ENCODE measurements at places on chromosomes 3 and 15.

DNA sequence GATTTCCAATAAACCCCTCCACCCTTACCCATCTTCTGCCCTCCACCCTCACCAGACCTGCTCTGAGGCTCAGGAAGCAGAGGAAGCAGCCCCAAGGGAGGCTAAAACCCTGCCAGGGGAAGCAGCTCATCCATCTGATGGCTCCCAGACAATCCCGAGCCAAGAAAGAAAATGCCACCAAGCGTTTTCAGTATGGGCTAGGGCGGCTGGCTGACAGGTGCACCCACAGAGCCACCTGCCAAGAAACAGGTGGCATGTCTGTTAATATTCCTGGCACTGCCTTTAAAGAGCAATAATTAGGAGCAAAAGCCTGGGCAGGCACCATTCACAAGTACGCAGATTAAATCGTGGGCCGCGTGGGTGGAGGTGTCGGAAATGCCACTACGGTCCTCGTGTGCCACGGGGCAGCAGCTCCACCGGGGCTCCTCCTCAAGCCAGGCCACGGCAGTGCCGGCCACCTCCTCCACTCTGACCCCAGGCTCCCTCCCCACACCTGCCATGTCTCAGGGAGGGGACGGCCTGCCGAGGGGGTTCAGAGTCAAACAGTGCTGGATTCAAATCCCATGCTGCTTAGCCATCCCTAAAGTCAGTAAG is 23.9 kb upstream of the GRIP2 start:
- DNase-seq = no peak

DNA sequence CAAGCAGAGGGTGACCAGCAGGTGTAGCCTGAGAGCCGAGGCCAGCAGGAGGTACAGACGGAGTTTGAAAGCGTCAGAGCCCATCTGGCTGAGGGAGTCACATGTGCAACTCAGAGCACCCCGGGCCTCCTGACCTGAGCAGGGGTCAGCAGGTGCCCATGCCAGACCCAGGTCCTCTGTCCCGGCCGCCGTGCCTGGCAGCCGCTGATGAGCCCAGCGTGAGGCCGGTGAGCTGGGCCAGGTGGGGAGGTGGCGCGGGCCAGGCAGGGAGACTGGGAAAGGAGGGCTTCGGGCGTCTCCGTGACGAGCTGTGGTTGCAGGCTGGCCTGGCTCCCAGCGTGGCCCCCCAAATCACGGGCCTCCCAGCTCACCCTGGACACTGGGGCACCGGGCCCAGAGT is 130.9 kb downstream of the CHSY1 start:
- no peak for DNase-seq

DNA sequence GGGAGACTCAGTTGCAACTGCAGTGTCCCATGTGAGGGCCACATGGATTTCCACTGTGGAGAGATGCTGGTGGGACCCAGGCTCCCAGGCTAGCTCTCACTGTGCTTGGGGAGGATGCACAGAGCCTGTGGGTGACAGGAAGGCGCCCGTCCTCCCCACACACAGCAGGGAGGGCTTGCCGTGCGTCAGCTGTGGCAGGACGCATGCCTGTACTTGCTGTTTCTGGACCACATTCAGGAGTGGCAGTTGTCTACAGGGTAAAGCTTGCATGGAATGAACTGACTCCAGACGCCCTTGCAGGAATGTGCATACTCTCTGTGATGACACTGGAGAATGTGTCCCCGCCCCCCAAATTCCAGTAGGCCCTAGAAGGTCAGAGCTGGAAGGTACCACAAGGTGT is 63.8 kb upstream of the SNRPA1 start:
- DNase-seq = no peak

DNA sequence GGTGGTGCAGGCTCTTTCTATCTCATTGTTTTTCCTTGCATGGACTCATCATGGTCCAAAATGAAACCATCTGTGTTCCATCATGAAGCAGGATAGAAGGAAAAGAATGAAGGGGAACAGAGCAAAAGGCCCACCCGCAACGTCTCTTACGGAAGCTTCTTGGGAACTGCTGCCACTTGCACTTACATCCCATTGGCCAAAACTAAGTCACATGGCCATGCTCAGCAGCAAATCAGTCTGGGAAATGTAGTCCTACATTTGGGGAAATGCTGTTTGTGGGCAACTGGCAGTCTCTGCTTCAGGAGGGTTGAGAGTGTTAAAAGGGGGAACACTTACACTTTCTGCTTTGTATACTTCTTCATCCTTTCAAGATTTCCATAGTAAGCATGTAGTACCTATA is 191.6 kb downstream of the SV2B start:
- no peak for DNase-seq

GRCh38 chr3:150515210-150515609 is 31.1 kb downstream of the SERP1 start:
- no peak for DNase-seq
